ENCODE measurements at places on chromosomes 16 and 17. TPM values are rescaled to one million over a fixed set of nuclear protein-coding genes. Genes with fewer than 3 reads are reported as not detected.

Gene KRTAP4-4
- total RNA-seq: not detected

Gene EXOC3L1
- total RNA-seq: not detected

Gene COA3
- 31.9 TPM for total RNA-seq

Gene TMEM98
- total RNA-seq: not detected

Gene SPATA22
- total RNA-seq: not detected

DNA sequence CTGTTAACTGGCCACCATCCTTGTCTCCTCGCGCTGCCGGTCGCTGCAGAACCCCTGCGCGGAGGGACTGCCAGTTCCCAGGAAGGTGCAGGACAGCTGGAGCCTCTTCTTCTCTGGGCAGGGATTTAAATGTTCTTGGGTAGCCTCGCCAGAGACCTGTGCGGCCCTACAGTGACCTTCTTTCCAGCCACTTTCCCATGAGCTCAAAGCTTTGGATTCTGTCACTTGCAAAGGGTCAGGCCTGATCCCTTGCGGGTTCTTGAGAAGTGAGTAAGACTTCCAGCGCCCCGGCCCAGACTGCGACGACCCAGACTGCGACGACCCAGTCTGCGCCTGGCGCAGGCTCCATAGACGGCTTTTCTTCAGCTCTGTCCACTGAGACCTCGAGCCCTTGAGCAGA, 1.4 kb upstream of the SLFN5 start:
- no peaks in the 10 kb centered on the region for H3K27me3 ChIP-seq
- DNase-seq: no peak
- no peak overlapping the region for H3K27ac ChIP-seq
- peaks cover 35% of the 10 kb centered on the region for H3K4me1 ChIP-seq
- no peaks in the 10 kb centered on the region for H3K36me3 ChIP-seq

- H3K4me3 ChIP-seq: no peak overlapping the region
- H3K4me1 ChIP-seq: peaks cover 3% of the 10 kb centered on the region
- H3K27me3 ChIP-seq: no peaks in the 10 kb centered on the region
- H3K36me3 ChIP-seq: peaks cover 48% of the 10 kb centered on the region
- no peak overlapping the region for H3K27ac ChIP-seq
Measured at GRCh38 chr16:84178146-84178765, 8.6 kb downstream of the TAF1C start.
